ENCODE measurements at places on chromosomes 2 and 18.

DNA sequence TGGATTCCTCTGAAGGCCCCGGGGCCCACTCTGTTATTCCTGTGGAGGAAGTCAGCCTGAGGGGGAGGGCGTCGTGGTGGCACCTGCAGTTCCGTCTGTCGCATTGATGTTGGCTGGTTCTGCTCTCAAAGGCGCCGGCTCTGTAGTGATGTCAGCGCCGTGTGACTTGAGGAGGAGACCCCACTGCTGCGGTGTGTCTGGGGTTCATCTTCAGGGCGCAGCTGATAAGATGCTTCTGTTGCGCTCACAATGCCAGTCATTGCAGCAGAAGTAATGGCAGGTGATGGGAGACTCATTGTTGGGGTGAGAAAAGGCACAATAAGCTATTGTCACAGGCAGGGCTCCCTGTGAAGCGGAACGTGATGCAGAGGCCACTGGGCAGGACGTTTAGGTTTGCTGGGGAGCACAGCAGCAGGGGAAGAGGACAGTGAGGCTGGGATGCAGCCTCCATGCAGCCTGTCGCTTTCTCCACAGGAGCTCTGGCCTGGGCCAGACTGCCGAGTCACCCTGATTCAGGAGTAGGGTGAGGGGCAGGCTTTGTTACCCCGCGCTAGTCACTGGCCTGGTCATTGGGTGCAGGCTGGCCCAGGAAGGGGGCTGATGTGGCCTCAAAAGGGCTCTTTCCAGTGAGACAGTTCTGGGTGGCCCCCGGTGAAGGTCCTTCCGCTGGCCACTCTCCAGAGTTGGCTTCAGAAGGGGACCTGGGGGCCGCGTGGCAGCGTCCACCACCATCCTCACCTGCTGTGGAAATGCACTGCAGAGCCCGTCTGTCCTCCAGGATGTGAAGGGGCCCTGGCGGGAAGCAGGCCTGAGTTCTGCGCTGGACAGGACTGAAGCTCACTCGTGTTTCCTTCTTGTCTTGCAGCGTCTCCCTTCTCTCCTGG lies 42.9 kb downstream of the SH3BP4 start:
- no peak for DNase-seq

- no peak for DNase-seq
These were observed 270.7 kb downstream of the HAUS1 start for GRCh38 chr18:46374850-46375249.

- DNase-seq = no peak
These were observed 793.2 kb downstream of the SUCLG1 start for GRCh38 chr2:83665894-83666293.

GRCh38 chr2:141856215-141856919 lies 274.4 kb downstream of the LRP1B start:
- DNase-seq = no peak

- no peak for DNase-seq
These were observed 126.2 kb upstream of the GPC1 start for GRCh38 chr2:240309214-240309613.

- DNase-seq = no peak
These were observed 797.0 kb downstream of the METTL4 start for GRCh38 chr18:1774261-1774660.

DNA sequence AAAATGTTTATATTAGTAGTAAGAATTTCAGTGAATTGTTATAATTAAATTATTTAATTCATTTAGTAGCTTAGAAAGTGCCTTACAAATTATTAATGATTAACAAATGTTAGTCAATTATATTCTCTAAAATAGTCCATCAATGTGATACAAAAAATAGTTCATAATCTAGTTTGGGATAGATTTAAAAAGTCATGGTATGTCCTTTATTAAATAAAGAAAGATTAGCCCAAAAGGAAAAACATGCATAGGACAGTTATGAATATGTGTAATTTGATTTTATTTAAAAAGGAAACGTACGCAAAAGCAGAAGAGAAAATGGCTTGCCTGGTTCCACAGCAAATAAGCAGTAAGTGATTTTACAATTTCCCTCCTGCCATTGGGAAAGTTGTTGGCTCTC lies 768.5 kb downstream of the TRIB2 start:
- no peak for DNase-seq

GRCh38 chr2:100856732-100857131 lies 36.8 kb downstream of the NPAS2 start:
- DNase-seq = peak; percentile 75

DNA sequence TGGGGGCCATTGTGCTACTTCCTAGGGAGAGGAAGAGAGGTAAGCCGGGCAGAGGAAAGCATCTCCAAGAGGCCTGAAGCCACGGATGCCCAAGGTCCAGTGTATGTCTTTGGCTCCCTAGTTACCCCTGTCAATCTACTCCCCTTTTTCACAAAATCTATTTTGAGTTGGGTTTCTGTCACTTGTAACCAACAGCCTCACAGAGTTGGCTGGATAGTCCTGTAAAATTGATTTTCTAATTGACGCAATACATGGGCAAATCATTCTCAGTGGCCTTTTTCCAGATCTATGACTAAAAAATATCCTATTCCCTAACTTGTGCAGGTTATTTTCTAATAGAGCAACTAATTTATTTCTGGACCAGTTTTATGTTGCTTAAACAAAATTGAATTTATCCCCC lies 168.4 kb downstream of the IRS1 start:
- no peak for DNase-seq

- DNase-seq = no peak
These were observed 47.9 kb upstream of the RAB12 start for GRCh38 chr18:8561123-8561910.

GRCh38 chr18:50879302-50880118 lies 592 bp downstream of the ME2 start:
- DNase-seq = peak; percentile 41

- DNase-seq = peak; percentile 10
These were observed 438.5 kb downstream of the ZNF516 start for GRCh38 chr18:76056471-76057110.

- peak; percentile 4 for DNase-seq
These were observed 54.7 kb upstream of the OTOF start for GRCh38 chr2:26532301-26533250.

DNA sequence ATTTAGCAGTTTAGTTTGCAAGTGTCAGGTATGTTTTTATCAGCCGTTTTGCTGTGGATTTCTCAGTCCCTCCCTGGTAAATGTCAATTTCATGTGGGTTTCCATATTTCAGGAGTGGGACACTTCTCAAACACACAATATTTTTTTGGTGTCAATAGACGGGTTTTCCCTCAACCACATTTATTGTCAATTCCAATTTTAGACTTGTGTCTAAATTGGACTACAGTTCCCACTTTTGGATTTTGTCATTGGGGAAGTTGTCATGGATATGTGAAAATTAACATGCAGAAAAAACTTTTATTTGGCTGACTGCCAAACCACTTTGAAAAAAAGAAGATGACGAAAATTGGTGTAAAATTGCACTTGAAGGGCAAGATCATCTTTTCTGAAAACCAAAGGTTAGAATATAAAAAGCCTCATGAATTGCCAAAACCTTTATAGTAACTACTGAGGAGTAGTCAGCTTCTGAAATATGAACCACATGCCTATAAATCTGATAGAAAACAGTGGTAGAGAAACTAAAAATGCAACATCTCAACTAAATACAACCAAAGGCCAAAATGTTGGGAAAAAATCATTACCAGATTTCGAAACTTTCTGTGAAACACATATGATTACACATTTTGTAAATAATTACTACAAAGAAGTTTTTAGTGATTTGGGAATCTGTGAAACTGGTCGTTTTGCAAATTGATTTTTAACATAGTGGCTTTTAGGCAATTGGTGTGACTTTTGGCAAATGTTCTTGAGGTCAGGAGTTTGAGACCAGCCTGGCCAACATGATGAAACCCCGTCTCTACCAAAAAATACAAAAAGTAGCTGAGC lies 106.4 kb downstream of the BCL2L11 start:
- DNase-seq = no peak

- DNase-seq = no peak
These were observed 259.7 kb downstream of the CDH19 start for GRCh38 chr18:66344227-66344626.

DNA sequence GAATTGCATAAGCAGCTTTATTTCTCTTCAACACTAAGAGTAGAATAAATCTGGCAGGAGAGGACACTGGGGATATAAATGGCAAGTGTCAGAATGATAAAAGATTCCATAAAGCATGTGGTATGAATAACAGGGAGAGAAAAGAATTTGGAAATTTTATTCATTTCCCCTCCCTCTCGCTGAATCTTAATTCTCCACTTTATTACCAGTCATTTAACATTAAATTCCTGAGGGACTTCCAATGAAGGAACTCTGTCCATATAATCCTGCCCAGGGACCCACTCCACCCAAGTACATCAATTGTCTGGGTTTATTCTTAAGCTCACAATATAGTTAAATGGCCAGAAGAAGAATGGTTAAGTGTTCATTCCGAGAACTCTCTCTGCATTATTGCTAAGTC lies 197.7 kb upstream of the MGAT5 start:
- DNase-seq = no peak

DNA sequence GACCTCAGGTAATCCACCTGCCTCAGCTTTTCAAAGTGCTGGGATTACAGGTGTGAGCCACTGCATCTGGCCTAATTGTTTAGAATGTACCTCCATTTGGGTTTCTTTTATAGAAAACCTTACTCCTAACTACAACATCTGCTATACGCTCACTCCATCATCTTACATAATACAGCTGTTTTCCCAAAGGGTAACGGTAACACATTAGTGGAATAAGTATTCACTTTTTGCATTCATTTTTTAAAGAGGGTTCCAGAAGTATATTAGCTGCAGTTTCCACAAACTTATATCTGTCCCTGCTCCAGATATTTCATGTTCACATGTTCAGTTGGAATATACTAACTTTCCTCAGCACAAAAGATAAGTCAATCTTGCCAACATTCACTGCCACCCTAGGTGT lies 640.1 kb upstream of the FSHR start:
- DNase-seq = no peak

DNA sequence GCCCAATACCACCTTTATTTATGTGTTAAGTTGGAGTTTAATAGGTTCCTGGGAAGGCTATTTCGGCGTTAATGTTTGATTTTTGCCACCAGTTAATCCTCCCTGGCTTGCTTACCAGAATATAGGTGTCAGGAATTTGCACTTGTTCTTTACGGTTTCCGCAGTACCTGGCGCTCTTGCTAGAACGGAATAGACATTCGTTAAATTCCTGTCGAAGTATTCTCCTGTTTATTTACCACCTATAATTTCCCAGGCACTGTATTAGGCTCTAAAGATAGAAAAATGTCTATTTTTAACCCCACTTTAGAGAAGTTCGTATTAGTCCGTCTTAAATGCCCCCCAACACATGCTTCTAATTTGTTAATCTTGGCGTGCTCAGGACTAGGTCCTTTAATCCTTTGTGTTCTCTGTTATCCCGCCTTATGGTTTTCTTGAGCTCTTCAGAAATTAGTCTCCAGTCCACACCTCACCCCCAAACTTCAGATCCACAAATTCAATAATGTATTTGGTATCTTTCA lies 575 bp downstream of the CCDC150 start:
- no peak for DNase-seq

DNA sequence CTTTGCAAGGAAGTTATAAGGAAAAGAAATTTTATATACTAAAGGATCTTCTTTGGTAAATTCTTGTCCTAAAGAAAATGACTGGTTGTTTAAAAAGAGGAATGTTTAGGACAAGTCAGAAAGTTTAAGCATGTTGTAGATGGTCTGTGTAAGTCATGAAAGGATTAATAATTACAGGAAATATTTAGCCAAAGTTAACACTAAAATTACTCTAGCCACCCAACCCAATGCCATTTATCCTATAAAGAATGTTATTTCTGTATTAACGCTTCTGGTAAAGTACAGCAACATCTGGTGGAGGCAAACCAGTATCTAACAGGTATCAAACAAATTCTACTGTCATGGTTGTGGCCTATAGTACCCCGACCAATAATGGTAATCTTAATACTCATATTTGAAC lies 546.9 kb upstream of the PKDCC start:
- no peak for DNase-seq

DNA sequence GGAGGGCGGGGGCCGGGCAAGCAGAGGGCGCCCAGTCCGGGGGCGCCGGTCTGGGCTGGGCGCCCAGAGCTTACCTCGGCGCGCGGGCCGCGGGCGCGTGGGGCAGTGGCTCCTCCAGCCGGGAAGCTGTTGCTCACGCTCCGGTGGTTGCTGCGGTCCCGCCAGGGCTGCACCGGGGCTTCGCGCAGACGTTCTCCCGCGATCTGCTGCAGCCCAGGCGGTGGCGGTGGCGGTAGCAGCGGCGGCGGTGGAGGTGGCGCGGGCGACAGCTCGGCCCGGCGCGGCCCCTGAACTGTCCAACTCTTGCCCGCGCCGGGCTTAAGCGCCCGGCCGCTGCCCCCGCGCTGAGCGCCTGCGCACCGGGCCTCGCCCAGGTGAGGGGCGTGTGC lies 391 bp downstream of the ZNF385B start:
- DNase-seq = peak; percentile 7

- DNase-seq = peak; percentile 68
These were observed 98.2 kb upstream of the B3GNT7 start for GRCh38 chr2:231297108-231297908.

DNA sequence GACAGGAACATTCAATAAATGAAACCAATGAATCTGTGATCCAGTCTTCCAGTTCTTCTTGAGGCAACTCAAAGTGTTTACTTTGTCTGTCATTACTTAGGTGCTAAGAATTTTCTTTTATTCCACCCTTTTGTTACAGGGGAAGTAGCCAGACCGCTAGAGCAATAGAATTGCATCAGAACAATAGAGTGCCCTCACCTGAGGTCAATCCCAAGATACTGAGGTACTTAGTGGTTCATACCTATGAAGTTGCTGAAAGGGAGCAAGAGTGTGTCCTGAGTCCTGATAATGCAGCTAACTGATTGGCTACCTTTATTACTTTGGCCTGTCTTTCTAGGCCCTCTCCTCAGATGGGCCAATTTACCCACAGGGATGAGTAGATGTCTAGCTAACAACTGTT lies 359.4 kb upstream of the KCNH7 start:
- DNase-seq = no peak

DNA sequence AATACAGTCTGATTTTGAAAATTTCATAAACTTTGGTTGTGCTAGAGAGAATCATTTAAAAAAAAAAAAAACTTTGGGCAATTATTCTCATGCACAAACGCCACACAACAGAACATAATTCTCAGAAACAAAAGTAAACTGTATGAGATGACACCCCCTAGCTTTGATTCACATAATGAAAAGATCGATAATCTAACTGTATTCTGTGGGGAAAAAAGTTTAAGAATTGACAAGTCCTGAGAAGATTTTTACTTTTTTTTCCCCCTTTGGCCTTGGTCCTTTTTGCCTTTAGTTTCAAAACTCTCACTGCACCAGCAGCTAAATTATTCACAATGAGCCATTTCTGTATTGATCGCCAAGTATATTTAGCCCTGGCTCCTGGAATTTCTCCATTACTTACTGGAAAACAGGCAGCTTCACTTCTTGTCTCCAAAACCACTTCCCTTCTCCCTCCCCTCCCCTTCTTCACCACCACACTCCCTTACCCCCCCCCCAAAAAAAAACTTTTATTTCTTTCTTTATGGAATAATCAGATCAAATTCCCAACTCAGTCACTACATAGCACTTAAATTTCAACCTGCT lies 2.0 kb downstream of the IKZF2 start:
- DNase-seq = no peak

GRCh38 chr18:22167091-22167470 lies 2.3 kb upstream of the GATA6 start:
- DNase-seq = no peak

GRCh38 chr2:26462511-26463243 lies 15.2 kb downstream of the OTOF start:
- DNase-seq = peak; percentile 14

GRCh38 chr2:15042801-15043217 lies 410.3 kb downstream of the LRATD1 start:
- peak; percentile 59 for DNase-seq

- DNase-seq = no peak
These were observed 108.2 kb upstream of the SMAD2 start for GRCh38 chr18:48038636-48039035.

All from transverse colon (tissue), 4 donors.